Heart left ventricle (tissue), 16 donors: ENCODE measurements at places on chromosomes 13 and 19.

DNA sequence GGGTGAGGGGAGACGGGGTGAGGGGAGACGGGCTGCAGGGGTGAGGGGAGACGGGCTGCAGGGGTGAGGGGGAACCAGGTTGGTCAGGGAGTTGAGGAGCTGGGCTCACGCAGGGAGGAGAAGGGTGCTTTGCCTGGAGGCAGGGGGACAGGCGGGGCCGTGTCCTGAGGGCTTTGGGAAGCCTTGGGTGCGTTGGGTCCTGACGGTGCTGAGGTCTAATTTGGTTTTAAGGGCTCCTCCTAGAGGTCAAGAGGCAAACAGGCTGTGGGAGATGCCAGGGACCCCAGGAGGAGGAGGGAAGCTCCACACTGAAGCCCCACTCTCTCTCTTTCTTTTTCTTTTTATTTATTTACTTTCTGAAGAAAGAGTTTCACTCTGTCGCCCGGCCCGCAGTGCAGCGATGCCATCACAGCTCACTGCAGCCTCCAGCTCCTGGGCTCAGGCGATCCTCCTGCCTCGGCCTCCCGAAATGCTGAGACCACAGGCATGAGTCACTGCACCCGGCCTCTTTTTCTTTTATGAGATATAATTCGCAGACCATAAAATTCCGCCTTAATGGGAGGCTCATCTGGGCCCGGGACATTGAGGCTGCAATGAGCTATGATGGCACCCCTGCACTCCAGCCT is 9.3 kb upstream of the MISP start:
- no peak for DNase-seq

GRCh38 chr19:13920940-13921747 is 15.1 kb downstream of the CC2D1A start:
- no peak for DNase-seq

GRCh38 chr13:30739761-30740642 is 4.7 kb downstream of the ALOX5AP start:
- DNase-seq: no peak

DNA sequence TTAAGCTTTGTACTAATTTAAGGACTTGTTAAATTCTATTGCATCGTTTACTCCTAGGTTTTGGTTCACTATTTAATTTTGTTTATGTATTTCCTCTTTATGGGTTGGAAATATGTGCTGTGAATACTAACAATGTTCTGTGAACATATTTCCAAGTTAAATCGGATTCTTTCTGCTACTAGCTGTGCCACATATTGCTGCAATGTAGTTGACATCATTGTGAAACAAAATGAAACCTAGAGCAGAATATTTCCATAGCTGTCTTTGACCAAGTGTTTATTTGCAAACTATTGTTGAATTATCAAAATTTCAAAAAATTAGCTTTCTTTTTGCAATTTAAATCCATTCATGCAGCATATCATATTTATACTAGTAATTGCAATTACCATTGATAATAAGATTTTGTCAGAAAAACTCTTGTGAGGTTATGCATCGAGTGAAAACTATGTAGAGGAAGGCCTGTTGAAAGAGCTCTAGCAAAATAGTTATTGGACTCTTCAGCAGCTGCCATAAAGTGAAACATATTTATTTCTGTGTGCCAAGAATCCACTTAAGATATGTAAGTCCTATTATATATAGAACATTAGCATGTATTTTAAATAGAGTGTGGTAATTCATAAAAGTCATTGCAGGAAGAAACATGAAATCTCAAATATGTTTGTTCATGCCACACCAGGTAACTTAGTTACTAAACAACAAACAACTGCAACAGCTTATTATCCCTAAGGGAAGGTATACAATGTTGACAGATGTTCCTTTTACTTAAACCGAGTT is 575.1 kb downstream of the SLITRK6 start:
- no peak for DNase-seq

DNA sequence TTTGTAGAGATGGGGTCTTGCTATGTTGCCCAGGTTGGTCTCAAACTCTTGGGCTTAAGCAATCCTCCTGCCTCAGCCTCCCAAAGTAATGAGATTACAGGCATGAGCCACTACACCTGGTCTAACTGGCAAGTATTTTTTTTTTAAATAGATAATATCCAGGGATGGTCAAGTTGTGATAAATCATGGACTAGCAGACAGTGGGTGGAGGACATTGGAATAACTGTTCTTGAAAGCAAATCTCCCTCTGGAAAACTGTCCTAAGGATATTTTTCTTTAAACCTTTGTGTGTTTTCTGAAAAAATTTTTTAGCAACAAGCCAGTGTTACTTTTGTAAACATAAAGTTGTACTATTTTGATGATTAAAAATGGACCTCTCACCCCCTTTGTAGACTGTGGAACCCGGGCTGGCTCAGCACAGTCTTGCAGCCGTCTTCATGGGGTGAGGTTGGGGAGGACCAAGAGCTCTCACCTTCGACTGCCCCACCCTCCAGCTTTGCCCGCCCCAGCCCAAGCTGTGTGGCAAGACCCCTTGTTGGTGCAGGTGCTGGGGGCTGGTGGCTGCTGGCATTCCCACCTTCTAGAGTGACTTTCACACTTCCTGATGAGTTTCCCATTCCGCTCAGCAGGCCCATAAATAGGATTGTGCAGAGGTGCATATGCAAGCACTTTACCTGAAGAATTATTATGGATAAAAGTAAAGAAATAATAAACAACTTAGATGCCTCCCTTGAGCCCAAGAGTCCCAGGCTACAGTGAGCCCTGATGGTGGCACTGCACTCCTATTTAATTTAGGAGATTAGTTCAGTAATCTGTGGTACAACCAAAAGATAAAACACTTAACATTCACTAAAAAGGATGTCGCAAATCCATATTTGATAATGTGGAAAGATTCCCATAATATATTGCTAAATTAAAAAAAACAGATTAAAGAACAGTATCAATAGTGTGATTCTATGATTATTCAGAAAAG is 107.3 kb downstream of the GADD45B start:
- no peak for DNase-seq

- DNase-seq: peak; percentile 44
Measured at GRCh38 chr13:112255550-112256120, 120.5 kb upstream of the SPACA7 start.

- no peak for DNase-seq
Measured at GRCh38 chr13:73340069-73340468, 281.3 kb downstream of the KLF5 start.

DNA sequence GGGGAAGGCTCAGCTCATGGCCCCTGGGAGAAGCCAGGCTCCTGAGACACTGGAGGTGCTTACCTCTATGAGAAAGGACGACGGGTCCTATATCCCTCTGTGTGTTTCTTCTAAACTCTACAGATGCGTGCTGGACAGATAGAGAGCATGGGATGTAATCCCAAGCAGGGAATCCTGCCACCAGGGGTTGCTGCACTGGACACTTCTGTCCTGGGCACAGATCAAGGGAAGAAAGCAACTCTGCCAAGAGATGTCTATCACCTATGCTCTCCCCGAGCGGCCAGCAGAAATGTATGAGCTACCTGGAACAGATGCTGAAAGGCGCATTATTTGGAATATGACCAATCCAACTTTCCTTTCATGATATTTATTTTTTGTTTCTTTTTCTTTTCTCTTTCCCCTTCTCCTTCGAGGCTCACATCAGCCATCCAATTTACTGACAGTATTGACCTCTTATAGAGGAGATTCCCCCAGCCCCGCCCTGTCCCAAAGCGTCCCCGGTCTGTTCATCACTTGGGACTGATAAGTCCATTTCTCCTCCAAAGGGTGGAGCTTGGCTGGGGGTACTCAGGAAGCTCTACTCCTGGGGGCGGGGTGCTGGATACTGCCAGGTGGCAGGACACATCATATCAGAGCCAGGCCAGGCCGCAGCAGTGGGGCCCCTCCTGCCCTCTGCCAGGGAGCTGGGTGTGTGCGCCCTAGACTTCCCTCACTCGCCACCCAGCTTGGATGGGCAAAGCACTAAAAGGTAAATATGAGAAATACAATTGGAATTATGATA is 34.2 kb downstream of the TSHZ3 start:
- no peak for DNase-seq

GRCh38 chr13:43200307-43200706 is 176.9 kb downstream of the DNAJC15 start:
- no peak for DNase-seq

- no peak for DNase-seq
Measured at GRCh38 chr13:55245005-55245644, 1895.6 kb upstream of the PRR20A start.

GRCh38 chr13:113917096-113917495 is 53.2 kb upstream of the GAS6 start:
- no peak for DNase-seq

GRCh38 chr13:33091415-33091774 is 75.2 kb downstream of the KL start:
- DNase-seq: no peak

DNA sequence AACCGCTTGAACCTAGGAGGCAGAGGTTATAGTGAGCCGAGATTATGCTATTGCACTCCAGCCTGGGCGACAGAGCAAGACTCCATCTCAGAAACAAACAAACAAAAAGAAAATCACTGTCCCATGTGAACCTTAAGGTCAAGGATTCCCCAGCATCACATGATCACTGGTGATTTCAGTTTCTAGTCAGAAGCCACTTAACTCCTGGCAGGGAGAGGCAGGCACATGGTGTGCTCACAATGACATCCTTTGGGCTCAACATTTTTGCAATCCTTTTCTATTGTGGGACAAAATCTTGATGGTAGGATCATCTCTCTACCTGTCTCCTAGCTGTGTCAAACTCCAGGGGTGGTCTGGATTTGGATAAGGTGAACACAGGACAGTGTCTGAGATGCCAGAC is 12.1 kb downstream of the AKAP8 start:
- DNase-seq: no peak

DNA sequence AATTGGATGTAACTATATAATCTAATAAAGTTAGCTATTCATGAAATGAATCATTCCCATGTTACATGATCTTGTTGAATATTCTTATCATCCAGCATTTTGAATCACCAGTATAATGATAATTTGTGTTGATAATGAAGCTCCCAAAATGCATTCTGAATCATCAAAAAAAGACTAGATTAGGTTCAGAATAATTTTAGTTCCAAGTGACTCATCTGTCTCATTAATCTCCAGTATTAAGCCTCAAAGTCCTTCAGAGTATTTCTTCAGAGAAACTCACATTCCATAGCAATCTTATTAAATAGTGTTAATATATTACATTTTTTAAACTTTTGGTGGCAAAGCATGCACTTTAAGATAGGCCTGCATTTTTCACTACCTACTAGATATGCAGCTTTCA is 207.5 kb downstream of the SLITRK5 start:
- no peak for DNase-seq

DNA sequence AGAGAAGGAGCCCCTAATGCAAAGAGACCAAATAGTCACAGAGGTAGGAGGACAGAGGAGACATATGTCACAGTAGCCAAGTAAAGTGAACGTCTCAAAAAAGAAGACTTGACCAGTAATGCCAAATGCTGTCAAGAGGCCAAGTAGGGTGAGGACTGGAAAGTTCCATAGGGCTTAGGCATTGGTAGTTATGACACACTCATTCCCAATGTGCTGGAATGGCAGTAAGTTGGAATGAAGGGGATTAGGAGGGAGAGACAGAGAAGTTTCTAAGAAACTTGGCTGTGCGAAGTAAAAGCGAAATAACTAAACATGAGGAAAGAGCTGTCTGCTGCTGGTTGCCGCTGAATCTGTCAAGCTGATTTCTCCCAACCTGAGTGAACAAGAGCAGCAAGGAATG is 14.9 kb upstream of the FRY start:
- DNase-seq: no peak

- DNase-seq: no peak
Measured at GRCh38 chr19:16895467-16896145, 6.8 kb downstream of the F2RL3 start.

DNA sequence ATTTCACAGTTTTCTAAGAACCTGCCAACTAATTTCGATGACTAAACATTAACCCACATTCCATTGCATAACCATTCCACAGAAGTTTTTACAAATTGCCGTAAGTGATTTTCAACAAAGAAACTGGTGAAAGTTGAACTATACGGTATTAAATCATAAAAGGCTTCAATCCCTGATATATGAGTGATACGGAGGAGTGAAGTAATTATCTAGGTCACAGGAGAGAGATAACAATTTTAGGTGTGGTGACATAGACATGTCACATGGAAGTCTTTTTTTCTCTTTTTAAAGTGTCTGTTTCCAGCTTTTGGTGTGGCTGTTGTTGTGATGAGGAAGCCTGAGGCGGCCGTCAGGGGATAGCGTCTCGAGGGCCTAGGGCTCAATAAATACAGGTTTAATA is 29.4 kb downstream of the TBC1D4 start:
- no peak for DNase-seq

GRCh38 chr13:40172149-40172591 is 494.3 kb downstream of the FOXO1 start:
- DNase-seq: no peak

- DNase-seq: no peak
Measured at GRCh38 chr19:663682-664117, 686 bp upstream of the RNF126 start.

DNA sequence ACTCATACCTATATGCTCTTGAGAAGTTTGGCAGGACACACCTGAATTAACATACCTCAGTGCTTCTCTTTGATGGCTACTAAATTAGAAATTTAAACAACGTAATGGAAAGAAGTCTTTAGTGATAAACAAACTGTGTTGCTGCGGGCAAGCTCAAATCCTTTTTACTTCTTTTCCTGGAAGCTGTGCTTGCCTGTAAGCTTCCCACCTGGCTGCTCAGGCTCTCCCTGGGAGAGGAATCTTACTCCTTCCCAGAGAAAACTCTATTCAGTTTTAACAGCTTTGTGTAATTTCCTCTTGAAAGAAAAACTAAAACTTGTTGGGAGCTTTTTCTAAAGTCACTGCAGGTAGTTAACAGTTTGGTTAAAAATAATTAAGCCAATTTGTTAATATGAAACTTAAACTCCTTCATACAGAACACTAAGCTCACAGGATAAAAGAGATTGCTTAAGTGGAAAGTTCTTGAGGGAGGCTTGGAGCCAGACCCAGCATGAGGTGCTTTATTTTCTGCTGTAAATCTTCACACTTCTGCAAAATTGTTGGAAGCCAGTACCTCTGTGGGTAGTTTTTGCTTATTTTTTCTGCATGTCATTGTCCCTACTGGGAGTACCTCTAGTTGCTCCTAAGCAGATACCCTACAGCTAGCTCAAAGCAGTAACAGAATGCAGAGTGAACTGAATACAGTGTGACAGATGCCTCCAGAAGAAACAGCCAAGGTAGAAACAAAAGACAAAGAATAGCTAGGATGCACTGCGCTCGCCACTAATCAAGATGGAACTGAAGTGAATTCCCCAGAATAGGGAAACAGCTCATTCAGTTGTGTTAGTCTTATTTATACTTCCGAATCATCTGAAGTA is 1253.0 kb downstream of the PCDH17 start:
- DNase-seq: no peak

GRCh38 chr19:9956956-9957355 is 20.6 kb upstream of the OLFM2 start:
- DNase-seq: no peak

- no peak for DNase-seq
Measured at GRCh38 chr19:46748325-46749109, 2.3 kb upstream of the STRN4 start.
